ENCODE measurements at places on chromosomes 7 and 10.

- no peak for DNase-seq
These were observed 1072.1 kb downstream of the NXPH1 start for GRCh38 chr7:9505516-9505915.

DNA sequence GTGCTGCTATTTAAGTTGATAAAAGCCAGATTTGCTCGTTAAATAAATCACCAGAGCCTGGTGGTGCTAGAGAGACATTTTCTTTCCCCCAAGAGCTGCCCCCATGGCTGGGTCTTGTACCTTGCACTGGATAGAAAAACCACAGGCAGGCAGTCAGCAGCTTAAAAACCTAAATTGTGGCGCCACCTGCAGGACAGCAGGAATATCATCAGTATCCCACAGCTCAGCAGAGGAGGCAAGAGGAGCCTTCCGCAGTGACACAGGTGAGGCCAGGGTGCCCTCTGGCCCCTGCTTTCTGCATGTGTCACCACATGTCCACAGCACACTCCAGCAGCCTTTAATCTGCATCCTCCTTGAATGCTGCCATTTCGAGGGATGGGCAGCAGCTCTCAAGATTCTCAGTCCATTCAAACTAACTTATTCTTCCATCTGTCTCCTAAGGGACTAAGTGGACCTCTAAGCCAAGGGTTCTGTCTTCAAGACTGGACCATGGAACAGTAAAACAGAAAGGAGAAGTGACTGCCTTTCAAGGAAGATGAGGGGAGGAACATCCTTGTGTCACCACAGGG lies 4.5 kb upstream of the PLXNA4 start:
- peak; percentile 36 for DNase-seq

DNA sequence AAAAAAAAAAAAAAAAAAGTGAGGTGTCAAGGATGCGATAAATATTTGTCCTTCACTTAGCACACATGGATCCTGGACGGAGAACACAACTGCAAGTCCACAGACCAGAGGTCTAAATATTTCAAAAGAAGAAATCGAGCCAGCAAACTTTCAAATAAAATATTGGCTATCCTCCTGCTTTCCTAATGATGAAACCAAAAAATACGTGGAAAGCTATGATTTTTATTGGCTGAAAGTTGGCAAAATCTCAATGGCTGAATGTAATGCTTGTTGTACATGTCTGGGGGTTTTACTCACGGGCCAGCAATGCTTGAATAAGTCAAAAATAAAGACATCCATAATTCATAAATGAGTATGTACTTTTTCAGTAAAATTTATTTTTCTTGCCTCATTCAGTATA lies 19.0 kb upstream of the MGMT start:
- no peak for DNase-seq

GRCh38 chr10:129771576-129771975 lies 192.5 kb downstream of the EBF3 start:
- no peak for DNase-seq

DNA sequence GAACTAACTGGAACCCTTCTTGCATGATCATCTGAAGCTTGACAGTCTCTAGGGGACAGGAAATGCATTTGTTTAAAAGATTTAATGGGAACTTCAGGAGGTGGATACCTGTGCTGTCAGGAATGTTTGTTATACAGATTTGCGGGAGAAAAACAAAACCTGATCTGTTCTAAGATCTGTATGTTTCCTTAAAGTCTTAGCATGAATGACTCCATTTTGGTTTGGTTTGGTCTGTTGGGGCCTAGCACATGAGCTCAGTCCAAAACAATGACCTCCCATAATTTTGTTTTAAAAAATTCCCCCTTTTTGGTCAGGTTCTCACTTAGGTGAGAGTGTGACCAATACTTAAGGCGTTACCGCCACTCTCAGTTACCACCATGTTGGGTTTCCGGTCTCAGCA lies 138.7 kb downstream of the AKR1D1 start:
- DNase-seq = no peak

- DNase-seq = no peak
These were observed 30.6 kb upstream of the RHOBTB1 start for GRCh38 chr10:60974463-60975149.

DNA sequence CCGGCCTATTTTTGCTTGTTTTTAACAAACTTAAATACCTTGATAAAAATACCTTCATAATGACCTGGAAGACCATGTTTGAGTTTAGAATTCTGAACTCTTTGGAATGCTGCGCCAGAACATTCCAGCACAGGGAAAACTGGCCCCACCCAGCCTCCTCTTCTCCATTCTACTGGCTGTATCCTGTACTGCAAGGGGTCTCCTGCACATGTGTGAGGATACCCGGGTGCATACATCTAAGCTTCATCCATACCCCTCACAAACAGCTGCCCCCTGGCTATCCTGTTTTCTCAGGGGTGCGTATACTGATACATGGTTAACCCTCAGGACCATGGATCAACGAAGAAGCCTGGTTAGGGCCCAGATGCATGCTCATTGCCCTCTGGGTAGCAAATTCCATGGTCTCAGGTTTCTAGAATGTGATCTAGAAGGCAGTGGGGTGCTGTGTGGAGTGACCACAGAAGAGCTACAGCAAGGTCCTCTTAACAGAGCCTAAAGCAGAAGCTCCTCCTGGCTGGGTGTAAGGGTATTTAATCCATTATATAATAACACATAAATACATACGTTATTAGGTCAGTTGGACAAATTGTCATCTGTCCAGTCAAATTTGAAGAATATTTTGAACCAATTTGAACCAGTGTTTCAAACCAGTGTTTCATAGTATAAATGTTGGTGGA lies 26.1 kb downstream of the HACD1 start:
- DNase-seq = no peak

- DNase-seq = peak; percentile 16
These were observed 45.4 kb downstream of the VIM start for GRCh38 chr10:17273403-17273802.

GRCh38 chr7:27611059-27611458 lies 51.6 kb downstream of the HIBADH start:
- no peak for DNase-seq

DNA sequence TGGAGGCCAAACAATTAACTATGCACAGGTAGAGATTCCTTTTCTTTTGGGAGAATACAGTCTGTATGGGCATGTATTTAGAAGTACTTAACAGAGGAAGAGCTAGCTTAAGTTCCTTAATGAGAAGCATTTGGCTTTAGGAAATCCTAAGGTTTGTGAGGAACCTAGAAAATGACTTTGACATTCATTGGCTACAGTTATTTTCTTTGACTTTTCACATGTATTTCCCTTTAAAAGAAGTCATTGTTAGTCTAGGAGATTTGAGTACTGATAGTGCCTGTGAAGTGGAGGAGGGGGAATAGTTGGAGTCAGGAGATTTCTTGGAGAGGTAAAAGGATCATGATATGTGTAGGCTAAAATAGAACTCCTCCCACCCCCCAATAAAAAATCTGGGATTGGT lies 3.6 kb downstream of the HELLS start:
- no peak for DNase-seq

DNA sequence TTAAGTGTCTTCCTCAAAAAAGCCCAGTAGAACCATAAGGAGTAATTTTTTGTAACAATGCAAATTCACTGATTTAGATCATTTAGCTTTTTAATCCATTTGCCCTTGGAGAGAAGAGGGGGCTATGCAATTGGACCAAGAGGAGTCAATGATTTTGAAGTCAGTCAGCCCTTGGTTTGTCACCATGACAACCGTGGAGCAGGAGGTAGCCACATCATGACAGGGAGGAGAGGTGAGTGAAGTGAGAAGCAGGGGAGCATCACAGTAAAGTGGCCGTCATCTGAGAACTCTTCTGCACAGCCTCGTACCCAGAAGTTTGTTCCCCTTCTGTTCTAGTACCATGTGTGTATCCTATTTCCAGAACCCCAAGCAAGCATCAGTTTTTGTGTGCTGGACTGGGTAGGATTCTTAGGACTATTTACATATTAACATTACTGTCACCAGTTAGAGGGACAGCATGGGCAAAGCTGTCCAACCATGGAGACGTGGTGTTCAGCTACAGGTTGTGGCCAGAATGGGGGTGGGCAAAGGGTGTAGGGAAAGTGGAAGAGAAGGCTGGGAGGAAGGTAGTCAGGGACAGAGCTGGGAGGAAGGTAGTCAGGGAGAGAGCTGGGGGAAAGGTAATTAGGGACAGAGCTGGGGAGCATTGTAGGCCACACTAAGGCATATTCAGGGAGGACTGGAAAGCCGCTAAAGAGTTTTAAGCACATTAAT lies 13.1 kb downstream of the UBE3C start:
- DNase-seq = no peak

- no peak for DNase-seq
These were observed 4.6 kb downstream of the SHOC2 start for GRCh38 chr10:110923856-110924493.

DNA sequence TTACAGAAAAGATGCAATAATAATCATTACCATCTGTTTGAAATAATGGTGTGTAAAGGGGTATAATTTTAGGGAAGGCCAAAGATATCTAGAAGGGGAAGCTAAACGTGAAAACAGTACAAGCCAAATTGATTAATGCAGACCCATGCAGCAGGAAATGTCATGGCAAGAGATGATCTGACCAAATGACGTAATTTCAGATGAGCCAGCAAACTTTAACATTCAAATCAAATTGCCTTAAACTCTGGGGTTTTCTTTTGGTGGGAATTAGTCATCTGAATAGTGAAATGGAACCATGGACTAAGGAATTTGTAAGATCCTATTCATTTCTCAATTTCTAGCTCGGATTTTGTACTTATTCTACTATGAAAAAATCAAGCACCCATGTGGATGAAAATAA lies 21.4 kb upstream of the SCIN start:
- no peak for DNase-seq

DNA sequence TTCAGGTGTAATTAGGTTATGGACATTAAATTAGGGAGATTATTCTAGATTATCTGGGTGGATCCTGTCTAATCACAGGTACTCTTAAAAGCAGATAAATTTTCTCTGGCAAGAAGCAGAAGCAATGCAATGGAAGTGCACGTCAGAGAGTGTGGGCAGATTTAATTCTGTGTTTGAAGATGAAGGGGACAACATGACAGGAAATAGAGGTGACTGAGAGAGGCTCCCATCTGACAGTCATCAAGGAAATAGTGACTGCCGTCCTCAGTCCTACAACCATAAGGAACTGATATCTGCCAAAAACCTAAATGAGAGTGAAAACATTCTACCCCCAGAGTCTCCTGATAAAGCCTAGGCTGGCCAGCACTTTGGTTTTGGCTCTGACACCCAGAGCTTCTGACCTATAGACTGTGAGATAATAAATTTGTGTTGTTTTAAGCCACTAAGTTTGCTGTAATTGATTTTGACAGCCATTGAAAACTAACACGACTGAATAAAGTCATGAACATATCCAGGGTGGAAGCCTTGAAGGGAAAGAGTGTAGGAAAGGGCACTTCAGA lies 30.5 kb upstream of the DDX50 start:
- no peak for DNase-seq

DNA sequence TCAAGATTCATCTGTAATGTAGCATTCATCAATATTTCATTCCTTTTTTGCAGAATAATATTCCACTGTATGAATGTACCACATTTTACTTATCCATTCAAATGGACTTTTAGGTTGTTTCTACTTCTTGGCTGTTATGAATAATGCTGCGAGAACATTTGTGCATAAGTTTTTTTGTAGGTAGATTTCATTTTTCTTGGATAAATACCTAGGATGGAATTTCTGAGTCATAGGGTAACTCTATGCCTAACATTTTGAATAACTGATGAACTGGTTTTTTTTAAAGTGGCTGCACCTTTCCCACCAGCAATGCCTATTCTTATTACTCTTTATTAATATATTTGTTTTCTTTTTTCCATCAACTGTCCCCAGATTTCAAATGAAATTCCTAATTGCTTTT lies 9.1 kb upstream of the XPNPEP1 start:
- no peak for DNase-seq

DNA sequence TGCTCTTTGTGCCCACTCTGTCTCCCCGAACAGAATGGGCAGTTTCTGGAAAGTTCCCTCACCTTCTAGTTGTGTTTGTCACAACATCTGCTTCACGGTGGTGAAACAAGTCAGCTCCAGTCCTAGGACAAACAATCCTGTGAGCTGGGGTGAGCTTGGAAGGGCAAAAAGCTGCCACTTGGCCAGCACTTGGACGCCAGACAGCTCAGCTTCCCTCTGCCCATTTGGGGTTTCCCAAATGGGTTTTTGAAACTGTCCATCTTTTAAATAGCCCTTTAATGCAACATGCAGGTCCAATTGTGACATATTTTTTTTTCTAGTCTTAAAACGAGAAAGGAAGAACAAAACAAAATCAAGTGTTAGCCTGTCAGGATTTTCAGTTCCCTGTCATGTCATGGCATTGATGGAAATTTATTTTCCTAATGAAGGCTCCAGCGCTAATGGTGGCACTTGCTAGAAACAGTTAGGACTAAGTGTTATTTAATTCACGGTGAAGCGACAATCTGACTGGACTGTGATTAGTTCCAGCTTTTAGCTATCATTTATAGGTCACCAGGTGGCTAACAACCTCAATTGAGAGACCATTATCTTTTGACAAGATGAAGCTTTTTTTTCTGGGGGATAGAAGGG lies 181.7 kb downstream of the MYOF start:
- DNase-seq = no peak

DNA sequence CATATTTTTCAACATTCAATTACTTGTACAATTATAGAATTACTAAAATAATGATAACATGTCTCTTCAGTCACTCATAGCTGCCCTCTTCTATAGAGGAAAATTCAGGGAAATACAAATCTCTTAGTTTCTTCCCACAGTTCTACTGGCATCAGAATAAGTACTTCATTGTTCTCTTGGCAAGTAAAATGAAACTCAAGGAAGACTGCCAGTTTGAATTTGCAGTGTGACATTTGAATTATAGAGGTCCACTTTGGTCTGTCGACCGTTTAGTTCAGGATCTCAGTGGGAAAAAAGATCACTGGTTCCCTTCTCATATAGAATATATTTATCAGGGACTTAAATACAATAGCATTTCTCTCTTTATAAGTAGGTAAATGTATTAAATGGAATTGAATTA lies 114.5 kb downstream of the PON1 start:
- no peak for DNase-seq

- no peak for DNase-seq
These were observed 87.2 kb downstream of the TCF7L2 start for GRCh38 chr10:113037218-113037617.

DNA sequence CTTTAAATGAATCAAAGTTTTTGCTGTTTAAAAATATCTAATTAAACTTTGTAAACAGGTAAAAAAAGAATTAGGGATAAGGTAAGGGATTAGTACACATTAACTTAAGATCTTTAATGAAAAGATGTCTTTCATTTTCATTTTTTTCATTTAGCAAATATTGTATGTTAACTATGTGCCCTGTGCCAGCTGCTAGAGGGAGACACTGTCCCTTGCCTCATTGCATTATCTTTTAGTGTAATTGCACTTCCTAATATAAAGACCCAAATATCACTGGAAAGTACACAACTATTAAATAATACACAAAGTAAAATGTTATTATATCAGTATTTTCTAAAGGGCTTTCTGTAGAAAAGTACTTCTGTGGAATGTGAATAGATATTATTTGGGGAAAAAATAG lies 102.7 kb downstream of the GPR37 start:
- no peak for DNase-seq

- no peak for DNase-seq
These were observed 82.8 kb downstream of the GPR158 start for GRCh38 chr10:25257646-25258045.
